NCI-H510A treated with DMSO at 0.1 percent for 48 hours (cell line): ENCODE measurements at places on chromosomes 16 and 17.

- DNase-seq = no peak
Measured at GRCh38 chr17:72886622-72887021, 205.9 kb downstream of the SLC39A11 start.

DNA sequence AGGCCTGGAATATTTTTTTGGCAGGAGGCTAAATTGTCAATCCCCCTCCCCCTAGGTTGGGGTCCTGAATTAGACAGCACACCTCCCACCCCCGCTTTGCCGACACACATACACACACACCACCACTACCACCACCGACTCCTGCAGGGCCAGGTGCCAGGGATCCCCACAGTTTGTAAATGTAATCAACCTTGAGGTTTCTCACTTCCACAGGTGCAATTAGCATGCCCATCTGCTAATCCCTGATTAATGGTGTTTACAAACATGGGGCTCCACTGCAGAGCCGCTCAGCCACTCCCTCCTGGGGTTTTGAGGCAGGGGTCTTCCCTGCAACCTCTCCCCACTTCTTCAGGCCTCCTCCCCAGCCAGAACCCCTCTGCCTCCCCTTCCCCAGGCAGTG is 11.8 kb downstream of the MRM1 start:
- no peak for DNase-seq

- no peak for DNase-seq
Measured at GRCh38 chr16:57918444-57918843, 52.5 kb downstream of the CNGB1 start.

DNA sequence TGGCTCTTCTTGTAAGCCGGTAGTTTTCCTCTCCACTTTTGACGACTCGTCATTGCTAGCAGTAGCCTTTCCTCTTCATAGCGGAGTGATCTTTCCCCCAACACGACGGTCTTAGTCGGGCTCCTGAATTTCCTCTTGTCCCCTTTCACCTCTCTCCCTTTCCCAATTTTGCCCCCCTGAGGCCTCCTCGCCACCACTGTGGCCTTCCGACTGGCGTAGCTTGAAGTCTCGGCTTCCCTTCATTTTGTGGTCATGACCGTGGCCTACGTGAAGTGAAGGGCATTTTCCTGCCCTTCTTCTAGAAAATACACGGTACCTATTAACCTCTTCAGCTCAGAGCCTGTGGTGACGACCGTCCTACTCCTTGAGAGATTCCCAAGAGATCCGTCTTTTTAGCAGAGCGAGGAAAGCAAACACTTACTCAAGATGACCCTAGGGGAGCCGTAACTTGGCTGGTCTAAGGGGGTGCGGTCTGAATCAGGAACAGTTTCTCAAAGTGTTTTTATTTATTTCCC is 787 bp downstream of the PRKAR1A start:
- peak; percentile 49 for DNase-seq

- DNase-seq = no peak
Measured at GRCh38 chr17:16435925-16436886, 20.8 kb downstream of the TRPV2 start.

DNA sequence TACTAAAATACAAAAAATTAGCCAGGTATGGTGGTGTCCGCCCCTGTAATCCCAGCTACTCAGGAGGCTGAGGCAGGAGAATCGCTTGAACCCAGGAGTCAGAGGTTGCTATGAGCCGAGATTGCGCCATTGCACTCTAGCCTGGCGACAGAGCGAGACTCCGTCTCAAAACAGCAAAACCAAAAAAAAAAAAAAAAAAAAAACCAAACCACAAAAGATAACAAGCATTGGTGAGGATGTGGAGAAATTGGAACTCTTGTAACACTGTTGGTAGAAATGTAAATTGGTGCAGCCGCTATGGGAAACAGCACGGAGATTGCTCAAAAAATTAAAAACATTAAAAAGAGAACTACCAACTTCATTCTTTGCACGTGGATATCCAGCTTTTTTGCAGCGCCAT is 119.4 kb downstream of the OR1D5 start:
- DNase-seq = no peak

GRCh38 chr17:38594152-38594551 is 11.6 kb downstream of the SRCIN1 start:
- no peak for DNase-seq

DNA sequence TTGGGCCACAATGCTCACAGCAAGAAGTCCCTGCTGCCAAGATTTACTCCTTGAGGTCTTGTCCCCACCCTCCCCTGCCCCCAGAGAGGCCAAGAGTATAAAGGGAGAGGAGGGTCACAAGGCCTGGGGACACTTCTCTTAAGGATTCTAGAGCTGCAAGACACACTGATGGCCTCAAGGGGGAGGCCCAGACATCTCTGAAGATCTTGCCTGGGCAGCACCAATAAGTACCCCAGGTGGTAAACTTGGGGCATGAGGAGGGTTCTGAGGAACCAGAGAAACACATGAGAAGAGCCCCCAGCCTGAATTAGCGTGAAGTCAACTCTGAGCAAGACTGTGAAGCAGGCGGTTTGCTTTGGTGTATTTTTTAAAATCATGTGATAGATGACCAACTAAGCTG is 26.8 kb upstream of the MTMR4 start:
- no peak for DNase-seq

GRCh38 chr16:57758331-57759117 is 23.0 kb downstream of the KATNB1 start:
- no peak for DNase-seq

GRCh38 chr17:57010487-57010886 is 32.6 kb downstream of the SCPEP1 start:
- no peak for DNase-seq

GRCh38 chr16:2473999-2474876 is 689 bp upstream of the TBC1D24 start:
- no peak for DNase-seq

DNA sequence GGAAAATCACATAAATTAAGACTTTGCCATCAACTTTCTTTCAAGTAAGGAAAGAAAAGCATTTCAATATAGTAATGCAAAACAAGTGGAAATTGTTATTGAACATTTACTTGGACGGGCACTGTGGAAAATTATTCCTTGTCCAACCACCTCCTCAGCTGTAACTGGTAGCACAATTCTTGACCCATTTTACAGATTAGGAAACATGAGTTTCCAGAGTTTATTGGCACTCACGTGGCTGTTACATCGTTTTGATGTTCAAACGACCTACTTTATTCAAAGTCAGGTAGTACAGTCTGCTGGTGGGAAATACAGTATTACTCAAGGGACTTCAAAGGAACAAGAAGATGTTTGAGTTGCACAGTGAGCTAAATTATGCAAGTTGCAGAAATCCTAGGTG is 866 bp upstream of the PCTP start:
- no peak for DNase-seq

- DNase-seq = peak; percentile 82
Measured at GRCh38 chr17:70636517-70637133, 467.3 kb downstream of the KCNJ2 start.

DNA sequence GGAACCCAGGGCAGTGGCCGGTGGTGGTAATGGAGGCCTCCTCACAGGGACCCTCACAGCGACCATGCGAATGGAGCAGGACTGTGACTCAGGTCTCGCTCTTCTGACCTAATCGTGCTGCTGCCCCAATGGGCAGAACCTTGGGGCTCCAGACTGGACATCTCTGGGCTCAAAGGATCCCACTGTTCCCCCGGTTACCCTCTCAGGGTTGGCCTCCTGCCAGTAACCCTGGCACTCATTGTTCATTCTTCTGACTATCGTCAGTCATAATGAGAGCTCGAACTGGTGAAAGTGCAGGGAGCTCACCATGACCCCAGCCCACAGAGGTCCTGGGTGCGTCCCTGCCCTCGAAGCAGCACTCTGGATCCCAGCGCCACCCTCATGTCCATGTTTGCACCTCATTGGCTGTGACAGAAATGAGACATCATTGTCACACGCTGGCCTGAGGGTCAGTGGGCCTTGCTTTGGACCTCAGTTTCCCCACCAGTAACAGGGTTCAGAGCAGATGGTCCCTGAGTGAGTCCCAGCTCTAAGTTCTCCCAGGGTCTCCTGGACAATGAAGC is 4.0 kb upstream of the NPRL3 start:
- no peak for DNase-seq

- no peak for DNase-seq
Measured at GRCh38 chr16:69763599-69763942, 1.4 kb downstream of the WWP2 start.

GRCh38 chr16:87465306-87465705 is 27.5 kb downstream of the ZCCHC14 start:
- no peak for DNase-seq

DNA sequence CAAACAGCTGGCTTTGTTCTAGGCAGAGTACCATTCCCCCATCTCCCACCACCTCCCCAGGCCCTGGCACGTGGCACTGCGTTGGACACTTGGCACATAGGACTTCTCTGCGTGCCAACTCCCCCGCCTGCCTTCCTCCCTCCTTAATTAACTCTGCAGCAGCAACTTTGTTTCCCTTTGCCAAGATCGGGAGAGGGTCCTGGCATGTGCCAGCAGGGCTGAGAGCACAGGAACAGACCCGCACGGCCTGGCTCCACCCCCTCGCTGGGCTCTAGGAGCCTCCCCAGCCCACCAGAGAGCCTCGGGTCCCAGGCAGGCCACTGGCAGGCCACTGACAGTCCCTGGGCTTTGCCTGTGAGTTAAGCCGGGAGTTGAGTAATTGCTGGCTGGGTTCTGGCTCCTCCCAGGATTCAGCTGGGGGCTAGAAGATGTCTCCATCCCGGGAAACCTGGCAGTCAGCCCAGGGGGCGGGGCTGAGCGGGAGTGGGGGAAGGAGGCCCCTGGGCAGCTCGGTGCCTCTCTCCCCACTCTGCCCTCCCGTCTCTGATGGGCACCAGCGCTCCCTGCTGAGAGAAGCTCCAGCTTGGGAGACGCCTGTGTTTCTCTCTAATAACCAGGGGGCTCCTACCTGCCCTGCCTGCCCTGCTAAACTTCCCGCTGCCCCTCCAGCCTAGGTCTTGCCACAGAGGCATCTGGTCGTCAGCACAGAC is 224.0 kb upstream of the TNRC6C start:
- peak; percentile 95 for DNase-seq

- no peak for DNase-seq
Measured at GRCh38 chr17:18009609-18010420, 29.2 kb downstream of the ATPAF2 start.

DNA sequence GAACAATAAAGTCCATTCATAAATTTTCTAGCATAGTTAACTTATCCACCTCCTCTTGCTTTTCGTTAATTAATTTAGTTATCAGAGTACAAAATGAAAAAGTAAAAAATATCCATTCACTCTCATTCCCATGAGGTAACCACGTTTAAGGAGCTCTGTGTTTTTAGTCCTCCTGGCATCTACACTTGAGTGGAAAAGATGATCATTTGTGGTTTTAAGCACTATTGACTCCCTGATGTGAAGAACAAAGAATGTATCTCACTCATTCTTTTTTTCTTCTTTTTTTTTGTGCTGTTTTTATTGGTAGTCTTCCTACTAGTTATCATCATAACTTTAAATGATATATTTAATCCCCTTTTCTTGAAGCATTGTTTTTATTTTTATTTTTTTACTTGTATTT is 26.1 kb downstream of the QPRT start:
- DNase-seq = no peak

- no peak for DNase-seq
Measured at GRCh38 chr17:78774453-78774852, 7.6 kb downstream of the CYTH1 start.

- peak; percentile 60 for DNase-seq
Measured at GRCh38 chr17:74202938-74203337, 540 bp upstream of the RPL38 start.

- DNase-seq = no peak
Measured at GRCh38 chr16:22232277-22233036, 26.4 kb downstream of the EEF2K start.

DNA sequence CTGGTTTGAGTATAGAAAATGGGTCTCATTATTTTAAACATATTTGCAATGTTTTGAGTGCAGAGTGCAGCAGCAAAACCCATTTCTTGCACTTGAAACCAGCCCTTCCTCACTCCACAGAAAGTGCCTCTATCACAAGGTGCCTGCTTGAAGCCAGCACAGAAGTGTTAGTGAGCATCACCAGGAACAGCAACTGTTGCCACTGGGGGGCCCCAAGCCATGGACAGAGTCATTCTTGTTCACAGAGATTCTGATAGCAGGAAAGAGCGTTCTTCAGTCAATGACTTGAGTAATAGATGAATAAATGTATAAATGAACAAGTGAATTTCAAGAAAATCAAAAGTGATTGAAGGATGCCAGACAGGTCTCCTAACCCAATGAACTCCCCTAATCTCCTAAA is 45.6 kb downstream of the CHD9NB start:
- no peak for DNase-seq

DNA sequence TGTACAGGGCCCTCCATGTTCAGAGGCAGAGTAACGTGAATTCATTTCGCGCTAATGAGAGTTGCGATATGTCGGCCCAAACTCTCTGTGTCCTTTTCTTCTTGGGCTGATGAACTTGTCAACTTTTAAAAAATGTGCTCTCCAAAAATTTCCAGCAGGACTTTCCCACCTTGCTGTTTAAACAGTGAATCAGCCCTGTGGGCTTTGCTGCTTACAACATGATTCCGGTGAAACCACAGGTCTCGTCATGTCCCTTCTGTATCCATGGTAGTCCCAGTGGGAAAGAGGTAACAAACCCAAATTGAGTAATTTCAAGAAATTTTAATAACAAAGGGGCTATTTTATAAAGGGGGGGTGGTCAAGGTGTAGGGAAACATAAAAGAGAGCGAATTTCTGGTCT is 612.9 kb downstream of the MAF start:
- DNase-seq = no peak

- no peak for DNase-seq
Measured at GRCh38 chr16:86142801-86143236, 243.9 kb downstream of the IRF8 start.

- no peak for DNase-seq
Measured at GRCh38 chr17:57864273-57864672, 14.4 kb upstream of the MRPS23 start.

DNA sequence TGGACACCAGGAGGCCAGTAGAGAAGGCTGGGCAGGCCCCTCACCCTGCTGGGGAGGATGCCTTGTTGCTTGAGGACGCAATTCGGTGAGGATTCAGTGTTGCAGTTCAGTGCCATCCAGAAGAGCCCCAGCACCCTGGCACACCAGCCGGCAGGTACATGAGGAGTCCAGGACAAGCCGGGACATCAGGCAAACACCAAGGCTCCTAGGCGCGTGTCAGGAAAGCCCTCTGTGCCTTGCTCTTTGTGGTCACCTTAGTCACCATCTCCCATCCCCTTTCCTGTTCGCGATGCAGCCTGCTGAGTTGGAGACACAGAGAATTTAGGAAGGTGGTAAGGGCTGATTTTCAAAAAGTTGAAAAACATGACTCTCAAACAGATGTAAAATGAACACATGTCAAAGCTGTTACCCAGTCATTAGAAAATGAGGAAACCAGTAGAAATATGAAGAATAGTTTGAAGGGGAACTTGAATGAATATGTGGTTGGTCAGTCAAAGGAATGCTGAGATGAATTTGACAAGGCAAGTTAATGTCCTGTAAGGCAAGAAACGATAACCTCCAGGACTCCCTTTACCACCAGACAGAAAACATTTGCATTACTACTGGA is 2.3 kb upstream of the NCBP3 start:
- DNase-seq = no peak

GRCh38 chr16:72612256-72612655 is 435.7 kb downstream of the ZFHX3 start:
- DNase-seq = no peak

- no peak for DNase-seq
Measured at GRCh38 chr17:12548558-12548957, 117.1 kb upstream of the MYOCD start.

- no peak for DNase-seq
Measured at GRCh38 chr17:64741038-64741641, 79.0 kb upstream of the SMURF2 start.

GRCh38 chr16:49583911-49584310 is 210.3 kb downstream of the C16orf78 start:
- DNase-seq = no peak

- no peak for DNase-seq
Measured at GRCh38 chr17:14921936-14922335, 343.2 kb downstream of the PMP22 start.
